ENCODE measurements at places on chromosomes 2 and 18.

GRCh38 chr18:66630831-66631230, 26.9 kb upstream of the CDH19 start:
- no peak for DNase-seq

DNA sequence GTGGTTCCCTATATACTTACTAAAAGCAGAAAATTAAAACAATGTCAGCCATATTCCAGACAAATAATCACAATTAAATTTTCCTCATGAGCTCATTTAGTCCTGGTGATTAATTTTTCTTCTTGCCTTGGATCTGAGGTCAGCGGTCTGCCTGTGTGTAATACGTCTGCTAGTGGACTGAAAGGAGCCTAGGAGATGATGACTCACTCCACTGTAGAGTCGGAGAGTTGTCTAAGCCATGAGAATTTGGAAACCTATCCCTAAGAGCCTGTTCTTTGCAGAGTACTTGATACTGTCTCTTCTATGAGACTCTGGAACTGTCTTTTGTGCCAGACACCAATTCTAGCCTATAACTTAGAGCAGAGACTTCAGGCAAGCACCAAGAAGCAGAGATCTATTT, 94.2 kb upstream of the RAB27B start:
- no peak for DNase-seq

- no peak for DNase-seq
Measured at GRCh38 chr2:178891959-178892485, 84.8 kb upstream of the TTN start.

DNA sequence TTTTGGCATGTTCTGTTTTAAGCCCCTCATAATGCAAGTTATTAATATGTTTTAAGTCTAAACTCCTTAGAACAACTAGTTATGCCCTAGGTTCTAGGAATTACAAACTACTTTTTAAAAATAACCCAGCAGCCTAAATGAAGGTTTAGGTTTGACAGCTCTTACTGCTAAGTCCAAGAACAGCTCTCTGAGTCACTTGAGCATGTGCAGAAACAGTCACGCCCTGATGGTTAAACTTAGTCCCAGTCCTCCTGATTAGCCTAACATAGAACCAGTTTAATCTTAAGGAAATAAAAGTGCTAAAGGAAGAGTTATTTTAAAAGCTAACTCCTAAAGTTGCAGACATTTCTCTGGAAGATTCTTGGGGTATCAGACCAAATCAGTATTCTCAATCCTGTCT, 72.5 kb downstream of the RMDN2 start:
- DNase-seq: no peak

- DNase-seq: no peak
Measured at GRCh38 chr2:98559581-98559980, 48.7 kb downstream of the COA5 start.

DNA sequence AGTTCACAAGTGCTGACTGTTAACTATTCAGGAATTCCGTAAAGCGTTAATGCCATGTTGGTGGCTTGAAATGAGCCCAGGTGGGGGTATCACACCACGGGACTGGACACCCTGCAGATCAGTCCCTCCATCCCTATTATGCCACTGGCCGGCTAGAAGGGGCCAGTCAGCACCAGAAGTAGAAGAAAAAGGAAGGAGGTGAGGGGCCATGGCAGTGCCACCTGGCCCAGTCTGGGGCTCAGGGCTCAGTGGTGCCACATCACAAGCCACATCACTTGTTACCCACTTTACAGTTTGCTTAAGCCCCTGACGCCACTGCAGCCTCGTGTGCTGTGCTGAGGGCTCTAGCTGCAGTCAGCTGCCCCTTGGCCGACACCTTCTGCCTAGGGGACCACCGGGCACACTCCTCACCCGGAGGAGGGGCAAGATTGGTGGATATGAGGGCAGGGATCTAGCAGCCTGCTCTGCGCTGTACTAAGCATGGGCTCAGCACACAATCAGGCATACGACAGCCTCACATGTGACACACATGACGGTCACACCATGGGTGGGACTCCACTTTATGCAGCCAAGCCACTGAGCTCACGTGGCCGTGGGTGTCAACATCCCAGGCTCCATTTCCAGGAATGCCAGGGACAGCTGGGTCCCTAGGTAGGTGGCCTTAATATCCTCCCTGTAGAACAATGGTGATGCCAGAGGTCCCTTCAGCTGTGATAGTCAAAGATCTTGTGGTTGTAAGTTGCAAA, 3.6 kb downstream of the LIMS2 start:
- no peak for DNase-seq

- no peak for DNase-seq
Measured at GRCh38 chr18:55786651-55787272, 198.8 kb upstream of the TCF4 start.

GRCh38 chr2:49959961-49960553, 805.7 kb upstream of the FSHR start:
- DNase-seq: no peak

GRCh38 chr2:108594982-108595464, 60.8 kb downstream of the LIMS1 start:
- DNase-seq: no peak

- no peak for DNase-seq
Measured at GRCh38 chr18:70294471-70295191, 5.8 kb downstream of the SOCS6 start.

DNA sequence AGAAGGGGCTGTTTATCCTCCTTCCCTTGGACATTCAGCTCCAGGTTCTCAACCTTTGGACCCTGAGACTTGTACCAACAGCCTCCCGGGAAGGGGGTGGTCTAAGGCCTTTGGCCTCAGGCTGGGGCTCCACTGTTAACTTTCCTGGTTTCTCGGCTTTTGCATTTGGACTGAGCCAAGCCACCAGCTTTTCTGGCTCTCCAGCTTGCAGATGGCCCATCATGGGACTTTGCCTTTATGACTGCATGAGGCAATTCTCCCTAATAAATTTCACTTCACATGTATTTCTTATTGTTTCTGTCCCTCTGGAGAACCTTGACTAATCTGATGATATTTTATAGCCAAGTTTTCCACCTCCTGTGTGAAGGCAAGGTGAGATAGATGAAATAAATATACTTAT, 180.8 kb downstream of the PPP1R1C start:
- DNase-seq: no peak

DNA sequence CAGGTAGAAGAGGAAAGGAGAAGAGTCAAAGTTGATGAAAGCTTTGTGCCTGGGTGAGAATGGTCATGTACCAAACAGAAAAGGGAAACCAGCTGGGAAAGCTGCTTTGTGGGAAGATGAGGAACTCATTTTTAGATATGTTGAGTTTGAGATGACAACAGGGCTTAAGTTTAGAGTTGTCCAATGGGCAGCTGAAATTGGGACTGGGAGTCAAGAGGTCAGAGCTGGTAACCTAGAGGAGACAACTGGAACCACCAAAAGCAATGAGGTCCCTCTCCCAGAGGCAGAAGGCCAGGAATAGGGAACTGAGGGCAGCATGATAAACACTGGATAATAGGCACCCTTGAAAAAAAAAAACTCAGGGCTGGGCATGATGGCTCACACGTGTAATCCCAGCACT, 48.8 kb downstream of the SLC4A1AP start:
- DNase-seq: no peak

GRCh38 chr2:119126650-119127049, 31.9 kb downstream of the C1QL2 start:
- no peak for DNase-seq

- no peak for DNase-seq
Measured at GRCh38 chr2:104077573-104077972, 776.3 kb upstream of the POU3F3 start.

GRCh38 chr2:181621779-181622490, 35.0 kb downstream of the CERKL start:
- no peak for DNase-seq

- DNase-seq: no peak
Measured at GRCh38 chr18:3463051-3463450, 13.1 kb downstream of the TGIF1 start.

GRCh38 chr18:23998820-23999219, 15.7 kb upstream of the TTC39C start:
- DNase-seq: no peak

DNA sequence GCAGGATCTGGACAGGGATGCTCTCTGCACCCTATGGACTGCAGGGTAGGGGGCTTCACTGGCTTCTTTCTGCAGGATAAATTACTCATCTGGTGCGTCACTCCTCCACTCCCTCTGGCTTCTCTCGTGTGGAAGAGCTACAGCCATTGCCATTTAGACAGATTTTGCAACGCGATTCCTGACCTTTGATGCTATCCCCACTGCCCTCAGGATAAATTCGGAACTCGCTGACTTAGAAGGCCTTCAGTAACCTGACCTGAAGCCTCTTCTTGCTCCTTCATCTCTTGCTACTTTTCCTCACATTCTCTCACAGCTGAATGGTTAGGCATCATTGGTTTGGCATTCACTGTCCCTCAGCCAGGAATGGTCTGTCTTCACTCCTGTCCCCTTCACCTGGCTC, 5.3 kb downstream of the NIFK start:
- no peak for DNase-seq

DNA sequence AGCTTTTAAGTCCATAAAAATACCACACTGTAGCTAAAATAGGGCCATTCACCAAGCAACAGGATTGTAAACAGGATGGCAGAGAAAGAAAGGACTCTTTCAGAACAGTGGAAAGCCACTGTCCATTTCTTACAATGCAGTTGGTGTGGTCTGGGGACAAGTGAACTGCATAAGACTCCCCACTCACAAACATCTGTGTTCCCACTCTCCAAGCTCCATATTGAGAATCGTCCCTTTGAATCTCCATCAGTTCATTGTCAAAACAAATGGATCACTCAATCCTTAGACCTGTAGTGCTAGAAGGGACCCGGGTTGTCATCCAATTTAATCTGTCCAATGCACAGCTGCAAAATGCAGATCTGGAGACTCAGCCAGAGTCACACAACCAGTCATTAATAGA, 347.4 kb upstream of the KLHL29 start:
- DNase-seq: no peak

GRCh38 chr2:151945602-151946001, 117.4 kb upstream of the ARL5A start:
- no peak for DNase-seq

GRCh38 chr2:127514485-127514884, 11.8 kb downstream of the IWS1 start:
- DNase-seq: no peak

DNA sequence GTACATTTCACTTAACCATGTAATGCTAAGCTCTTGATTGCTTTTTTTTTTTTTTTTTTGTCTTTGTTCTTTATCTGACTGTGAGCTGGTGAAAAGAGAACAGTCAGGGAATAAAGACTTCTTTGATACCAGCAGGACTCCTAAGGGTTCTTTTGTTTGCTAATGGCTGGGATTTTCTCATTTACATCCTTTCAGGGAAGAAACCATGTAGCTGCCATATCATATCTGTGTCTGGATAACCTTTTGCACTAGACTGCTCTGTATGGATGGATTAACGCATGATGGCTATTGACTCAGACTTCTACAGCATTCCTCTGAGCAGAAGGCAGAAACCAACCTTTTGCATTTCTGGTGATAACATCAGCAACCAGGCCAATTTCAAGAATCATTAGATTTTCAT, 504.0 kb downstream of the LRRTM4 start:
- no peak for DNase-seq

DNA sequence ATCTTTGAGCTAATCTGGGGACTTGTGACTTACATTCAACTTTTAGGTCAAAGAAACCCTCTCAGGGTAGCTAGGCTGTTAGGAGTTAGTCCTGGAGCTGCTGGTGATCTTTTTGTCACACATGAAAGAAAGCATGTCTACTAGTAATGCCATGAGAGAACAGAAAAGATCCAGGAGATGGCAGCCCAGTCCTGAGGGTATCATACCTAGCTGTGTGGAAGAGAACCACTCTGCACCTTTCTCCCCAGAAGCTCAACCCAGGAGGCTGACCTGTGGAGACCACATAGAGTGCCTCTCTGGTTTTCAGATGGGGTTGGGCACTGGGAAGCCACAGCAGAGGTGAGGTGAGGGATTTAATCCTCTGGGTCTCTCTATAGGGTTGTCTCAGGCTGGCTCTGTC, 460.2 kb upstream of the UBE2E3 start:
- DNase-seq: no peak

DNA sequence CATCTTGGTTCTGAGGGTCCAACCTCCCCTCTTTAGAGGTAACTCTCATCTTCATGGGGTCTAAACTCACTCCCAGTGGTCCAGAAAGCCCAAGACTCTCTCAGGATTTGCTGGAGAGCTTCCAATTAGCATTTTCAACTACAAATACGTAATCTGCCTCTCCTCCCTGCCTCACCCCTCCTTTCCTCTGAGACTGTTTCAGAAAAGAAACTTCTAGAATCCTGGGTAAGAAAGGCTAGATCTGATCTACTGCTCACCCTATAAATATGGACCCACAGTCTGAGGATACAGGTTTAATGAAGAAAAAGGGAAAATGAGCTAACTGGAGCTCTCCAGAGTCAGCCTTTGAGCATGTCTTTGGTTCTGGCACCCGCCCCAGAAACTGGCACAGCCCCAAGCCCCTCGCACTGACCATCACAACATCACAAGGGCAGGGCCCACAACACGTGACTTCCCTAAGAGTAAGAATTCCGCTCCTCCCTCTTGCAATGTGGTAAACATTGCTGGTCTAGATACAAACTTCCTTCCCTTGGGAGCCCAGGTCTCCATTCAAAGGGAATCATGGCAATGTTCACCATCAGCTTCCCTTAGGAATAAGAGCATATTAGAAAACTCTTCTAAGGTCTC, 21.7 kb upstream of the IHH start:
- no peak for DNase-seq

DNA sequence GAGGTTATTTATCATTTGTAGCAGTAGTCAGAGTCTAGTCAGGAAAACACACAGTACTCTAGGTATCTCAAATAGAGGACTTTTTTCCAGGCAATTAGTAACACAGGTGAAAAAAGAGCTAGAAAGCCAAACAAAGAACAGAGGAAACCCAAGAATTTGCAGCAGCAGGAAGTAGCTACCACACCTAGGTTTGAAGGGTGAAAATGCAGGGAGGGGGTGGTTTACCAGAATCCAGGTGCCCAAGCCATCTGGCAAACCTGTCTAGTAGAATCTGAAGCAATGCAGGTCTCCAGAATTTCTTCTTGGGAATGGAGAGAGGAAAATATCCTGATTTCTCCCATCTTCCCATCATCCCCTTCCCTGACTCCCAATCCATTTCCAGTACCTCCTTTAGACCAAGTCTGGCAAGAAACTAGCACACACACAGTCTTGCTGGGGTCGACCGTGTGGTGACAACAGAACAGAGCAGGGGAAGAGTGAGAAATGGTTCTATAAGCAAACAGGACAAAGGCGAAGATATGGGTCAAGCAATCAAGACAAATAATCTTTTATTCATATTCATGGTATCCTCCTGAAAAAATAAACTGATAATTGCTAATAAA, 231.9 kb upstream of the MMADHC start:
- DNase-seq: no peak

GRCh38 chr18:45920367-45920766, 46.8 kb downstream of the EPG5 start:
- DNase-seq: no peak

DNA sequence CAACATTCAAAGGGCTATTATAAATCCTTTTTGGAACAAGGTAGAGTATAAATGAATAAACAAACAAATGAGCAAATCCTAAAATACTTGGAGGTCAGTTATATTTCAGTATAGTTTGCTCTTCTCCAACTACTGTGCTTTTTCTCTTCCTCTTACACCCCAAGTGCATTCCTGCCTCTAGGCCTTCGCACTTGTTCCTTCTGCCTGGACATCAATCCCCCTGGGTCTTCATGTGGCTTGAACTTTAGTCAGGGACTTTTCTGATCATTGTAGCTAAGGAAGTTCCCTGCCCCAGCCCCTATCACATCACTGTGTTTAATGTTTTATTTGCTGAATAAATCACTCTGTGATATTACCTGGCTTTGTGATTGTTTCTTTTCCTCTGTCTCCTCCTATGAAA, 418.2 kb upstream of the HNRNPA3 start:
- DNase-seq: no peak

GRCh38 chr2:108074150-108074549, 87.8 kb downstream of the SLC5A7 start:
- no peak for DNase-seq

- DNase-seq: no peak
Measured at GRCh38 chr2:231590614-231591013, 2.0 kb upstream of the TEX44 start.
